ENCODE measurements at places on chromosomes 5 and 9.

- DNase-seq: peak; percentile 49
Observed at GRCh38 chr5:125446986-125447385, 700.5 kb upstream of the ZNF608 start.

DNA sequence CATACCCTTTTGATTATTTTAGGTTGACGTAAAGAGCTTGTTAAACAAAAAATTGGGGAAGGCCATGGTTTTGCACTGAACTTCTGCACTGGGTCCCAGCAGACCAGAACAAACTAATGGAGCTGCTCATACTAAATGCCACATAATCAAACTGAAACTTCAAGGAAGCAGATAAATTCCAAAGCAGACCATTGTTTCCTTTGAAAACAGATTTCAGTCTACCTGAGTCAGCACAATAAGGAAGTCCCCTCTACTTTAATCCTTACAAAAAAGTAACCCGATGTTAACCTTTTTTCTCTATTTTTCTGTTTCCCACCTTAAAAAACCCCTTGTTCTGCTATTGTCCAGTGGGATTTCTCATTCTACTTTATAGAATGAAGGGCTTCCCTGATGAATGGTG is 39.2 kb downstream of the WDR36 start:
- no peak for DNase-seq

DNA sequence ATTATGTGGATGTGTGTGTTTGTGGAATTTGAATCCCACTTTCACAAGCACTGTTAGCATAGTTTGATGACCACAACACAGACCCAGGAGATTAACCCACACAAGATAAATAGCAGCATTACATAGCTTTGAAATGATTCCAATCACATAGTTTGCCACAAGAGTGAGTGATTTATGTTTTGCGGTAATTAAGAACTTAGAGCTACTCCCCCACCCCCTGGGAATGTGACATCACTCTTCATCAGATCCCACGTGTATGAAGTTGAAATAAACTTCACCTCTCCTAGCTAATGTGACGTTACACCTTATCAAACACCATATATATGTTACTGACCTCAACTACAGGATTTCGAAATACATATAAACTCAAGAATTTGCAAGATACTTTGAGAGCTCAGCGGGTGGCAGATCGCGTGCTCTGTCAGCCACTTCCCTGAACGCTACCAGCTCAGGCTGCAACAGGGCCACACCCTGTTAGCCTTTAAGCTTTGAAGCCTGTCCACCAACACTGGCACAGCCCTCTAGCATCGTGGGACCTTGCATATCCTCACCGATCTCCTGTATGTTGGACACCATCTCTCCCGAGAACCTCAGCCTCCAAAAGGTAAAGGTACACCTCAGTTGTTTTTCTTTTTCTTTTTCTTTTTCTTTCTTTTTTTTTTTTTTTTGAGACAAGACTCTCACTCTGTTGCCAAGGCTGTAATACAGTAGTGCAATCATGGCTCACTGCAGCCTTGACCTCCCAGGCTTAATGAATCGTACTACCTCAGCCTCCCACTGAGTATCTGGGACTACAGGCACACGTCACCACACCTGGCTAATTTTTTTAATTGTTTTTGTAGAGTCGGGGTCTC is 1.7 kb upstream of the AGTPBP1 start:
- peak; percentile 91 for DNase-seq

GRCh38 chr5:73902327-73903051 is 276.5 kb downstream of the ARHGEF28 start:
- peak; percentile 69 for DNase-seq

- no peak for DNase-seq
Observed at GRCh38 chr5:80194468-80194867, 61.4 kb downstream of the SERINC5 start.

- DNase-seq: peak; percentile 94
Observed at GRCh38 chr5:68548959-68549676, 333.6 kb downstream of the PIK3R1 start.

DNA sequence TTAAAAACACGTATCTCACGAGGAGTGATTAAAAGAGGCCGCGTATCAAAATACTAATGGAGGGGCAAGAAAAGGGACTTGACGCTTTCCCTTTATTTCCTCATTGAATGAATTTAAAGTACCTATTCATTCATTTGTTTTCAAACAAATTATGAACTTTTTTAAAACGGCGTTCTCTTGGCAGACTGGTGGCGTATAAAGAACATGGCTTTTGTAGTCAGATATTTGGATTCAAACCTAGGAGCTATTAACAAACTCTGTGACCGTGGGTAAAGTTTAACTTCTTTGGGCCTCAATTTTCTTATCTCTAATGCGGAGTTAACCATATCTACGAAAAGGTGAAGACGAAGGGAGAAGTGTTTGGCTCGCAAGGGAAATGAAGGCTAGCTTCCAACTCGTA is 876 bp downstream of the CAAP1 start:
- DNase-seq: no peak

- no peak for DNase-seq
Observed at GRCh38 chr5:73381590-73382400, 66.8 kb downstream of the FOXD1 start.

- DNase-seq: no peak
Observed at GRCh38 chr9:4866239-4866969, 73.7 kb downstream of the RCL1 start.

GRCh38 chr5:134227259-134227658 is 1.4 kb upstream of the PPP2CA start:
- DNase-seq: no peak

DNA sequence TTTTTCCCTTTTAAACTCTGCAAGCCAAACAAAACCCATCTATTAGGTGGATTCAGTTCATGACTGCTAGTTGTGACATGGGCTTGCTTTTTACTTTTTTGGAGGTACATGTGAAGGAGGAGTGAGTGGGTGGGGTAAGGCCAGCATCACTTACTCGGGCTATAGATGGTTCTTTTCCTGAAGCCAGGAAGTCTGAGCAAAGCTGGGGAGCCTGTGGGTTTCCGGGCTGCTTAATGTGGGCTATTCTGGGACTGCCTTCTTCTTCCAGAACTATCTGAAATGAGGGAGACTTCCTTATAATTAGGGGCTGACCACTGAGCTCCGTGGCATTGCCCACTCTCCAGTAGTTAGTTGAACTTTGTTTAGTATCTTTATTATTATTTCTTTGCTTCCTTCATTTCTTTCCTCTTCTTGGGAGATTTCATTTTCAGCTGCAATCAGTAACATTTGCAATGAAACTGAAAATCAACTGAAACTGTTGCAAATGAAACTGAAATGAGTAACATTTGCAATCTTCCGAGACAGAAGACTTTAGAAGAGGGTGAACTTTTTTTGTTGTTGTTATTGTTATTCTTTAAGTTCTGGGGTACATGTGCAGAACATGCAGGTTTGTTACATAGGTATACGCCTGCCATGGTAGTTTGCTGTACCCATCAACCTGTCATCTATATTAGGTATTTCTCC is 204.9 kb downstream of the LRRC70 start:
- DNase-seq: no peak

DNA sequence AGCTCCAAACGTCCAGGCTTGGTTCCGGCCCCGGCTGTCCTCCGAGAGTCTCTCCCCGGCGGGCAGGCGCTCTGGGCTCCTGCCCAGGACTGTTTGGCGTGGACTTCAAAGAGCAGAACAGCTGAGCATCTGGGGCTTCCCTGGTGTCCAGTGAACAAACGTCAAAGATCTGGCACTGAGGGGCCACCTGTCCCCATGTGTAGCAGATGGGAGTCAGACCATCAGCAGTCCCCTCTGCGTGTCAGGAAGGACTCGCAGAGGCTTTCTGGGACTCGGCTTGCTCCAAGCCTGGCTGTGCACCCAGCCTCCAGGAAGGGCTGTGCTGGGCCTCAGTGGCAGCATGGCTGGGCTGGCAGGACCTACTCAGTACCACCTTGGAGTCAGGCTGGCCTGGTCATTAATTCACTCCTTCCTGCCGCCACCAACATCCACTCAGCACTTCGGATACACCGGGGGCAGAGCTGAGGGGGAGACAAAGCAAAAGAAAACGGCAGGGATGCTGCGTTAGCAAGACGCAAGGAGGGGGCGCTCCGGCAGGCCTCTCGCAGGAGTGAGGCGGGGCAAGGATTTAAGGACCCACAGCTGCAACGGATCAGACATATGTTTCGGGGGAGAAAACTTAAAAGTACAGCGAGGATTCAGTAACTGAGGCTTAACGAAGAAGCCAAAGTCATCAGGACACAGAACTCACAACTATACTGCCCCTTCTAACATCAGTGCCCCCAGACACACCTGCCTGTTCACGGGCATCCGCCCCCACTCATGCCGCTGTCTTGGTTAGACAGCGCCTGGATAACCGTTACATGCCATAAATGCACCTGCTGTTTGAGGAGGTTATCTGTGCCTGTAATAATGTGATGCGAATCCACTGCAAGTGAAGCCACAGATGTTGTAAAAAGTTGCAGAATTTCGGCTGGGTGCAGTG is 164.5 kb upstream of the PHYKPL start:
- DNase-seq: no peak

Data from fibroblast of skin of right biceps (primary cell).